CD4-positive, alpha-beta T cell treated with Interleukin-15 for 4 hours (primary cell): ENCODE measurements at places on chromosomes 1 and 21.
A peak's percentile ranks its signal among the peaks of the same experiment; 100 is the strongest.

DNA sequence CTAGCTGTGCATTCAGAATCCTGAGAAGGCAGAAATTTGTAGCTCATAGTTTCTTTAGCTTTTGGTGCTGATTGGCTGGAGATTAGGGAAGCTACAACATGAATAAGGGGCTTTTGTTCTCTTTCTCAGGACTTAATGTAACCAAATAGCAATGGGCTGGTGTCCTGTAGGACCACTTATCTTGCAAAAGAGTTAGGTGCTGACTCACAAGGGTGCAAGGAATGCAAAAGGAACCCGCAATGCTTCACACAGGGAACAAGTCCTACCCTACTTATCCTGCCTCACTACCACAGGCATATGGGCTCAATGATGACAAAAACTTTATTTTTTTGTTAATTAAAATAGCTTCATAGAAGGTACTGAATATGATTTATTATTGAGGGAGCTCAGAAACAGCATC lies 541.5 kb downstream of the AMY1C start:
- DNase-seq: no peak

DNA sequence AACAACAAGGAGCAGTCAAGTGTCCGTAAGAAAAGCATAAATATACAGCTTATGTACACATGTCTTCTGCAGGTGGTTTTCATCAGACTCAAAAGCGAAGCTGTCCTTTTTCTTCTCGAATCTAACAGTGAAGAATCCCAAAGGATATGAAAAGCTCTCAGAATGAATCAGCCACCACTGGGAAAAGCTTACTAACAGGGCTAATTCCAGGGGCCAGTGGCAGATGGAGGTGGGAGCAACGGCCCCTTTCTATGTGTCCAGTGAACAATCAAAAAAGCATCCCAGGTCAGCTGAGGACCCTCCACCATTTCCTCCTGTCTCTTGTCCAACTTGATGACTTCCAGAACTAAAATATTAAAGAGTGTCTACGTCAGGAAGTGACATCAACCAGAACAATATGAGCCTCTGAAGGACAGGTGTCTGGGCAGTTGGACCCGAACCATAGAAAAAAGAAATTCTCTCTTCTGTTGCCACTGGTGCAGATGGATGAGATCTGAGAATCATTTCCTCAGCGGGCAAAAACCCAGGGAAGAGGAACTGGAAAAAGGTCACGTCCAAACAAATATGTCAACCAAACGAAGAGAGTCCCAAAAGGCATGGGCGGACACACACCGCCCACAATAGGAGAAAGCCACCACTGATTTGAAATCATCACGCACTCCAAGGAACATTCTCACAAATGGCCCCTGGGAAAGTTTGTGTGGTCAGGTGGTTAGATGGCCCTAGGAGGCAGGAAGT lies 70.4 kb upstream of the TIAM1 start:
- no peak for DNase-seq

- DNase-seq: no peak
These were observed 160.9 kb downstream of the PTPRU start for GRCh38 chr1:29397256-29397590.

DNA sequence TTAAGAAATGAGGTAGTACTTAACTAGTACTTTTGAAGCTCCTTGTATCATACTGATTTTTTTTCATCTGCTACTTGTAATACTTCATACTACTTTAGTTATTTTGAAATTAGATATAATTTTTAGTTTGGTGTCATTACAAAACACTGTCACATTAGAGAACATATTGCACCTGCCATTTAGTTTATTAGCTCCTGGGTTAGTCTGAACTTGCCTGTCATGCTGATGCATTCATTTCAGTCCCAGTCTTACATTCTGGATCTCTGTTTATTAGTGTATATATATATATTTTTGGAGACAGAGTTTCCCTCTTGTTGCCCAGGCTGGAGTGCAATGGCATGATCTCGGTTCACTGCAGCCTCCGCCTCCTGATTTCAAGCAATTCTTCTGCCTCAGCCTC lies 50.3 kb downstream of the DYRK1A start:
- DNase-seq: no peak

- no peak for DNase-seq
These were observed 23.9 kb downstream of the RAB3B start for GRCh38 chr1:51966559-51966958.

DNA sequence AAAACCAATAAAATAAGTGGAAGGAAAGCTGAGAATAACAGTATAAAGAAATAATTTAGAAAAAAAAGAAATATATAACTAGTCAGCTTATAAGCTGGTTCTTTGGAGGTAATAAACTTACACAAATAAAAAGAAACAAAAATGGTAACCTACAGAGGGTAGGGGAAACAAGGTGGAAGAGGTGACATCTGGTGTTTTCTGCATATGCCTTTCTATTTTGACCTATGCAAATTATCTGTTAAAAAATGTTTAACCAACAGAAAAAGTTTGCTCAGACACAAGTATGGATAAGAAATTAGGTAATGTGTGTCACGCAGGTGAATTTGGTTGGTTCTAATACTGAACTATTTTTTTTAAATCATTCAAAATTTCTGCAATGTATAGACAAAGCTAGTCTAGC lies 53.6 kb upstream of the DMRTA2 start:
- no peak for DNase-seq

DNA sequence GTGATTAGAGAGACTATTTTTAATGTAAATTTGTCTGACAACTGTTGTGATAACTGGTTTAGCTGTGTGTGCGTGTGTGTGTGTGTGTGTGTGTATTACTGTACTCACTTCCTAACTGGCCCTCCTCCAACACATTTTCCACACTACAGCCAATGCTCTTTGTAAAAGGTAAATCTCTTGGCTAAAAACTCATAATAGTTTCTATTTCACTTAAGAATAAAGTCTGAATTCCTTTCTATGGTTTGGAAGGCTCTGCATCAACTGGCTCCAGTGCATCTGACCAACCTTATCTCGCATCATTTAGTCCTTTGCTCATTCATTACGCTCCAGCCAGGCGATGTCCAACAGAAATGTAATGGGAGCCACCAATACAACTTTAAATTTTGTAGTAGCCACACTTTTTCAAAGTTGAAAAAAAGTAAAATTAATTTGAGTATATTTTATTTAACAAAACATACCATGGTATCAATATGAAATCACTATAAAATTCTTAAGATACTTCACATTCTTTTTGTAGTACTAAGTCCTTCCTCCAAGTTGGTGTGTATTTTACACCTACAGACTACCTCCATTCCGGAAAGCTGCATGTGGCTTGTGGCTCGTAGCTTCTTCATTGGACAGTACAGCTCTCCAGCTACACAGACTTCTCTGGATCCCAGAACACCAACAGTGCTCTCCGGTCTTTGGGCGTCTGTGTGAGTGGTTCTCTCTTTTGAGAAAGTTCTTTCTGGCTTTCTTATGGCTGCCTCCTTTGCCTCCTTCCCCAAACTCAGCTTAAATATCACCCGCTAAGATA lies 68.9 kb downstream of the NRIP1 start:
- DNase-seq: no peak

DNA sequence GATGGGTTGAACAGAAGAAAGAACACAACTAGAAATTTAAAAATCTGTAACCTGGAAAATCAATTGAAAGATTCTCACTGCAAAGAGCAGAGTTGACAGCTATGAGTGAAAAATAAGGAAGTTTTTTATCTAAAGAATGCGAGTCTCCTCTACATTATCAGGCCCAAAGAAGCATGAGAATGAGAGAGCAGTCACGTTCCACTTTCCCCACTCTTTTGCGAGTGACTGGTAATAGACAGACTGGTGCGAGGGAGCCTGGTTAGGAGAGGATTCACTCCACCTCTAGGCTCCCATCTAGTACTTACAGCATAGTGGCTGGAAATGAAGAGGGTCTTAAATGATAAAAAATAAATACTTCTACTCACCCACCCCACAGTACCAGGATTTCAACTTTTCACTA lies 52.0 kb downstream of the PRDX6 start:
- no peak for DNase-seq

DNA sequence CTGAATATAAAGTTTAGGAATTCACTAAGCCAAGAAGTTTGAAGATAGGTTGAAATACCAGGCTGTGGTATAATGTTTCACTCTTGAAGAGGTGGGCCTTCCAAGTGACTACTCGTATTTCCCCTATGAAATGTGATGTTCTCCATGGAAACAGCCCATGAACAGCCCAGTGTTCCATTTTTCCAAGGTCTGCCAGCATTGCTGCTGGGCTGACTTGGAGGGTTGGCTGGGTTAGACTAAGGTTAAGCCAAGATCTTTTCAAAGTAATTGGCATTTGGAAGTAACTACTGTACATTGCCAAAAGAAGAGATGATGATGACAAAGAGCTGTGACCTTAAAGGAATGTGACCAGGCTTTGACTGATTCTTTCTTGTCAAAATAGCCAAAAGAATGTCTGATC lies 73.8 kb downstream of the RPE65 start:
- no peak for DNase-seq

GRCh38 chr1:65958561-65959350 lies 166.1 kb downstream of the PDE4B start:
- DNase-seq: peak; percentile 73

- DNase-seq: no peak
These were observed 302.4 kb upstream of the NR5A2 start for GRCh38 chr1:199725002-199725565.

DNA sequence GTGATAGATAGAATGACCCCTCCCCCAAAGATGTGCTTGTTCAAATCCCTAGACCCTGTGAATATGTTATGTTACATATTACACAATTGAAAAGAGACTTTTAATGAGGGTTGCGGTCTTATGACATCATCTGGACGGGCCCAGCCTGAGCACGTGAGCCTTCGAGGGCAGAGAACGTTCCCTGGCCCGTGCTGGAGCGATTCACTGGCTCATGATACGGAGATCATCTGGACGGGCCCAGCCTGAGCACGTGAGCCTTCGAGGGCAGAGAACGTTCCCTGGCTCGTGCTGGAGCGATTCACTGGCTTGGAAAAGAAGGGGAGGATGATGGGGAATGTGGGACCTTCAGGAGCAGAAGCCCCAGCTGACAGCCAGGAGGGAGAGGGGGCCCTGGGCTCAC lies 34.4 kb upstream of the COL18A1 start:
- DNase-seq: no peak

- no peak for DNase-seq
These were observed 232.6 kb downstream of the PCP4 start for GRCh38 chr21:40099809-40100208.

DNA sequence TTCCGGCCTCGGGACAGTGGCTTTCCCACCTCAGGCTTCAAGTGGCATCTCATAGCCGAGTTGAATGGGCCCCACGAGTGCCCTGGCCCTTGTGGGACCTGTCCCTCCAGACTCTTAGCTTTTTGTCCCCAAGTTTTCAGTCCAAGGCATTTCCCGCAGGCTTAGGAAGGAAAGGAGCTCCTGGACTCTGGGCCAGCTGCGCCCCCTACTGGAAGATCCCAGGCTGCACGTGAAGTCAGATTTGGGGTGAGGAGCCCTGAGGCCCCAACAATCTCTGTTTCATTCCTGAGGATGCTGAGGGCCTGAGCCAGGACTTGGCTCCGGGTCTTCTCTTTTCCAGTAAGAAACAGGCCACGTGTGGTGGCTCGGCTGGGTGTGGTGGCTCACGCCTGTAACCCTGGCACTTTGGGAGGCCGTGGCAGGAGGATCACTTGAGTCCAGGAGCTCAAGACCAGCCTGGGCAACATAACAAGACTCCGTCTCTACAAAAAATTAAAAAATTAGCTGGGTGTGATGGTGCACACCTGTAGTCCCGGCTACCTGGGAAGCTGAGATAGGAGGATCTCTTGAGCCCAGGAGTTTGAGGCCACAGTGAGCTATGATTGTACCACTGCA lies 67.4 kb downstream of the ARHGEF10L start:
- peak; percentile 22 for DNase-seq

GRCh38 chr1:33163621-33164519 lies 18.0 kb downstream of the TRIM62 start:
- DNase-seq: no peak

DNA sequence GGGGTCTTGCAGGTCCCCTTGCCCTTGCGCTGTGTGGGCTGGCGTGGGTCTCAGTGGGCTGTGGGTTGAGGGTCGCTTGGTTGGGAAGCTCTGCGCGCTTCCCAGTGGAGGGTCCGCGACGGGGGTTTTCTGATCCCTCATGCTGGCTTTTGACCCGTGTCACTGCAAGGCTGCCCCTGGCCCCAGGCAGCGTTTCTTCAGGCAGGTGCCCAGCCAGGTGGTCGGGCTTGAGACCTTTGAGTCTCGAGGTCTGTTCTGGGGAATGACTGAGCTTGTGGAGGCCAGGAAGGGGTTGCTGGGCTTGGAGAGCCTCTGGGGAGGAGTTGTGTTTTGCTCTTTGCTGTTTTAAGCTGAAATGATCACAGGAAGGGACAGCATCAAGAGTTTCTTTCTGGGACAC lies 5.3 kb downstream of the SKI start:
- DNase-seq: no peak

DNA sequence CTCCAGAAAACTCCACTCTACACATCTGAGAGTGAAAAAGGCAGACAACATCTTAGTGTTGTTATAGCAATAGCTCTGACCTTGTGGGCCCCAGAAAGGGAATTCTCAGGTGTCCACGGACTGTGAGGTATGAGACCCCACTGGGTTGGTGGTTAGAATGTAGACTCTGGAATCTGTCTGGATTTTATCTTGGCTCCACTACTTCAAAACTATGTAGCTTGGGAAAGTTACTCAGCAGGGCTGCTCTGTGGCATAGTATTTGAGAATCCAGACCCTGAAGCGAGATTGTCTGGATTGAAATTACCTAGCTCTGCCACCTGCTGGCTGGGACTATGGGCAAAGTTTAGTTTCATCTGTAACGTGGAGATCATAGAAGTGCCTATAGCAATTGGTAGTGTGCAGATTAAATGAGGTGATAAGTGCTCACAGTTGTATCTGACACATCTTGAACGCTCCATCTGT lies 25.8 kb downstream of the PRDM2 start:
- peak; percentile 70 for DNase-seq

GRCh38 chr1:205032508-205032907 lies 10.5 kb upstream of the CNTN2 start:
- no peak for DNase-seq

- DNase-seq: no peak
These were observed 50.2 kb downstream of the PRRX1 start for GRCh38 chr1:170714163-170714562.

DNA sequence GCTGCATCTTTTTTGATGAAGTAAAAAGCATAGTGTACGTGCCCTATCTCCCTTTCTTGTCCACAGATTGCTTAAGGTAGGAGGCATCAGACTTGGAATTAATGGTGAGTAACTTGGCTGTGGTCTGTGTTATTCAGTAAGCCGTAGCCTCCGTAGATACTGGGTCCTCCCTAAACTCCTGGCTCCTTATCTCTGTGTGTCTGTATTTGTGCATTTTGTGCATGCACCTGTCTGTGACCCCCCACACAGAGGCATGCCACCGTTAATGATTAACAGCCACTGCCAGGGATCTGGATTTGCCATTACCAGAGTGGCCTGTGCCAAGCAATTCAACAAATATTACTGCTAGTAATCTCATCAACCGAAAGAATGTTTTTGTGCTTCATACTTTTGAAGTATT lies 31.9 kb downstream of the MAP3K21 start:
- DNase-seq: no peak
